ENCODE measurements at places on chromosomes 3 and 15. TPM values are rescaled to one million over a fixed set of nuclear protein-coding genes. Genes with fewer than 3 reads are reported as not detected.

The RTP4 gene
- total RNA-seq = 4.6 TPM

The WNT7A gene
- total RNA-seq = 2.5 TPM

The FOXB1 gene
- total RNA-seq = 4.0 TPM

GRCh38 chr3:177838766-177839350, 641.6 kb upstream of the TBL1XR1 start:
- DNase-seq = no peak

GRCh38 chr3:117480972-117481371, 771.4 kb downstream of the TUSC7 start:
- DNase-seq = no peak

- no peak for DNase-seq
Observed at GRCh38 chr3:100754563-100755334, 45.5 kb downstream of the TFG start.

Data from CD4-positive, CD25-positive, alpha-beta regulatory T cell (primary cell).